ENCODE measurements at places on chromosomes 1 and 21.

GRCh38 chr1:41109310-41110197 is 88.0 kb upstream of the SLFNL1 start:
- no peak for DNase-seq

GRCh38 chr1:73100216-73100615 is 817.9 kb upstream of the NEGR1 start:
- DNase-seq, result no peak

GRCh38 chr1:113812661-113813135 is 422 bp upstream of the RSBN1 start:
- no peak for DNase-seq

DNA sequence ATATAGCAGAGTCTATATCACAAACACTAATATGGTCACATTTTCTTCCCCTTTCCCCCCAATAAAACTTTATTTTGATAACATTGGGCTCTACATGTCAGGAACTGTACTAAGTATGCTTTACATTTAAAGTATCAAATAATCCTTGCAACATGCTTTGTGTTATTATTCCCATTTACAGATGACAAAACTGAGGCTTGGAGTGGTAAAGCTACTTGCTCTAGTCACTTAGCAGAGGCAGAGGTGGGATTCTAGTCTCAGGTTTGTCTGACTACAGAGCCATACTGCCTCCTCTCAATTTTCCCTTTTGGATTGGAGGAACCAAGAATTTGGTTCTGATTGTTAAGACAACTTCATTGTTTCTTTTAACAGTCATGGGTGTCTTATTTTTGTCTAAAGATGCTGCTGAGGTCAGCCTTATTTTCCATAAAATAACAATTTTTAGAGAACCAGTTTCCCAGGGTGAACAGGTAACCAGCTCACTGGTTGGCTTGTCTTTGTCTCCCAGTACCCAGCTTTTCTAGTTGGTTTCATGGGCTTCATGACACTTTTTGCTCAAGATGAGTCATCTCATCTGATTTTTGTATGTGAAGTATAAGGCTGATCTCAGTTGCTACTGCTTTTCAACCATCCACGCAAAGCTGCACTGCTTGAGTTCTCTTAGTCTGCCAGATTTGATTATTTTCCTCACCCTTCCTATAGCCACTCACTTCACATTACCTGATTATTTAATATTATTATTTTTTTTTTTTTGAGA is 81.0 kb upstream of the ARID1A start:
- DNase-seq, result no peak

DNA sequence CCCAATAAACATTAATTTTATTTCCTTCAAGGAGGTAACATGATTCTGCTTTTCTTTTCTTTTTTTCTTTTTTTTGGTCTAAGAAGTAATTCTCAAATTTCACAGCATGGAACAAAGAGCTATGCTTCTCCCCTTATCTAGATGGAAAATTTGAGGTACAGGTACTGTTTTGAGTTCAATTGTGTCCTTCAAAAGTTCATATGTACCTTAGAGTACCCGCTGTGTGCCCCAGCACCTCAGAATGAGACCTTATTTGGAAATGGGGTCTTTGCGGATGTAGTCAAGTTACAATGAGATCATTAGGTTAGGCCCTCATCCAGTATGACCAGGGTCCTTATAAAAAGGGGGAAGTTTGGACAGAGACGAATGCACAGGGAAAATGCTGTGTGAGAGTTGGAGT is 22.0 kb downstream of the ELAPOR1 start:
- DNase-seq, result no peak

- DNase-seq, result no peak
Measured at GRCh38 chr21:46622226-46622625, 13.2 kb upstream of the PRMT2 start.

GRCh38 chr1:183721041-183721440 is 67.9 kb upstream of the APOBEC4 start:
- DNase-seq, result no peak

DNA sequence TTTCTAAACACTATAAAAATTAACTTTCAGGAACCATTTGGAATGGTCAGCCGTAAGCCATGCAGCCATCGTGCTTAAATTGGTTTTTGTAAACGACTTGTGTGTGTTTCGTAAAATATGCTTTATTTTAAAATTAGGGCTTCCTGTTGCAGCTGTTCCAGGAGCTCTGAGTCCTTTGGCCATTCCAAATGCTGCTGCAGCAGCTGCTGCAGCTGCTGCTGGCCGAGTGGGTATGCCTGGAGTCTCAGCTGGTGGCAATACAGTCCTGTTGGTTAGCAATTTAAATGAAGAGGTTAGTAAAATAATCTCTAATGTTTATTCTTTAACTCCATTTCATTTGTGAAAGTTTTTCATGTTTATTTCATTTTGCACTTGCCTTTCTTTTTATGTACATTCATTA is 83.1 kb downstream of the PTBP2 start:
- DNase-seq, result no peak

GRCh38 chr1:29808141-29808995 is 572.0 kb downstream of the PTPRU start:
- DNase-seq, result no peak

- DNase-seq, result no peak
Measured at GRCh38 chr1:67752306-67752705, 67.3 kb downstream of the GADD45A start.

DNA sequence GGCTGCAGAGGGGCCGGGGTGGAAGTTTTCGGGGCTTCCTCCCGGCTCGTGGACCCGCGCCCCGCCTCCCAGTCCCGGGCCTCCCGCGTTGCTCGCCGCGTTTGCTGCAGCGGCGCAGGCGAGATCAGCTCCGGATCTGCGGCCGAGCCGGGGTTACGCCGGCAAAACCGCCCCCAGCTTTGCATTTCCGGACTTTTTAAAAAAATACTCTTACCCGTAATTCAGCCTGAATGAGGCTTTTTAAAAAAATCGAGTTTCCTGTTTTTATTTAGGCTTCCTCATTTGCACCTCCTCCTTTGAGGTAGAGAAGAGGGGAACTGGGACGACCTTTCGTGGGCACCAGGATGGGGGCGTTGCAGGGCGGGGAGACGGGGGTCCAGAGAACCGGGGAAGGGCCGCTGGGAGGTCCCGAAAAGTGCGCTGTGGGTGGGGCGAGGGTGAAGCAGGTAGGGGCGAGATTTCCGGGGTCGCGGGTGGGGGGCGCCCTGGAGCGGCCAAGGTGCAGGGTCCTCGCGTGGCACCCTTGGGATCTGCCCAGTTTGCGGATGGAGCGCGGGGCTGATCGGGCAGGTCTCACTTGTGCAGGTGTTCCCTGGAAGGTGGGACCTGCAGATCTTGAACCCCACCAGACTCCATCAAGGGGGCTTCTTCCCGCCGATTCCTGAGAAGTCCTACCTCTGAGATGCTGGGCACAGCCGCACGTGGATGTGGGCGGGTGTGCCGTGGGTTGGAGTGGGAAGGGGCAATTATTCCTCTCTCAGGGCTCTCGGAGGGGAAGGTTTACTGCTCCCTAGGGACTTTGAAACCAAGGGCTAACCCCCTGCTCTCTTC is 1.1 kb downstream of the PIK3CD start:
- no peak for DNase-seq

- DNase-seq, result no peak
Measured at GRCh38 chr1:87778896-87779295, 450.2 kb downstream of the LMO4 start.

GRCh38 chr1:240582953-240583352 is 29.0 kb downstream of the GREM2 start:
- no peak for DNase-seq

DNA sequence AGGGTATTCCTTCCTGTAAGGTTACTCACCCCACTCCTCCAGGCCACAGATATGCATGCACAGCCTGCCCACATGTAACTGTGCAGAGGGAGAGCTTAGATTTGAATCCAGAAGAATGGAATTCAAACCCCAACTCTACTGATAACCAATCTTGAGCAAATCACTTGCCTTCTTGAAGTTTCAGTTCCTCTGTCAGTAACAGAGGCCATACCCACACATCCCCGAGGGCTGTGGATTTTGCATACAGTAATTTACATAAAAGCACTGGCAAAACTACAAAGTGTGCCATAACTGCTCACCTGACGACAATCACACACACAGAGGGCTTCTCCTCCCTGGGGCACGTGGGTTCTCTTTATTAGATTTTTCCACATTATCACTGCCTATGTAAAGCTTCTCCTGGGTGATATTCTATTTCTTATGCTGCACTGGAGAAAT is 18.6 kb downstream of the CD247 start:
- DNase-seq, result no peak

- no peak for DNase-seq
Measured at GRCh38 chr1:225652729-225653462, at the start of gene ENAH. Gene ENAH (minus strand): TSS chr1:225653123. CDS start chr1:225652690, 433 bp downstream.

DNA sequence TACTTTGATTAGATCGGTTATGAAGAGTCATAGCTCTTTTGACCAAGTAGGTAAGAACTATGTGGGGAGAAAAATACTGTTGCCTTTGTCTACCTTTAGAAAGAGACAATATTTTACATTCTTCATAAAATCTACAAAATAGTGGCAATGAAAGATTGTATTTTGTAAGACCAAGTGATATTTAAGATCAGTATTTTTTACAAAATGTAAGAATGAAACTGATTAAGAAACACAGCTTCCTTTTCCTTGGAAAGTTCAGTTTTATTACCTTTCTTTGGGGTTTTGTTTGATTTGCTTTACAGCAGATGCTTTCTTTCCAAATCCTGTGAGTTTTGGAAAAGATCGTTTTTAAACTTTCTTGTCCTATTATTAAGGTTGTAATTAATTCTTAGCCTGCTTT is 69.8 kb downstream of the SLC35A3 start:
- DNase-seq, result no peak

GRCh38 chr1:151457911-151458801 is 1.1 kb downstream of the POGZ start:
- peak; percentile 18 for DNase-seq

GRCh38 chr1:205764578-205764977 is 10.7 kb downstream of the RAB29 start:
- no peak for DNase-seq

- DNase-seq, result no peak
Measured at GRCh38 chr1:4179914-4180735, 280.1 kb upstream of the C1orf174 start.

DNA sequence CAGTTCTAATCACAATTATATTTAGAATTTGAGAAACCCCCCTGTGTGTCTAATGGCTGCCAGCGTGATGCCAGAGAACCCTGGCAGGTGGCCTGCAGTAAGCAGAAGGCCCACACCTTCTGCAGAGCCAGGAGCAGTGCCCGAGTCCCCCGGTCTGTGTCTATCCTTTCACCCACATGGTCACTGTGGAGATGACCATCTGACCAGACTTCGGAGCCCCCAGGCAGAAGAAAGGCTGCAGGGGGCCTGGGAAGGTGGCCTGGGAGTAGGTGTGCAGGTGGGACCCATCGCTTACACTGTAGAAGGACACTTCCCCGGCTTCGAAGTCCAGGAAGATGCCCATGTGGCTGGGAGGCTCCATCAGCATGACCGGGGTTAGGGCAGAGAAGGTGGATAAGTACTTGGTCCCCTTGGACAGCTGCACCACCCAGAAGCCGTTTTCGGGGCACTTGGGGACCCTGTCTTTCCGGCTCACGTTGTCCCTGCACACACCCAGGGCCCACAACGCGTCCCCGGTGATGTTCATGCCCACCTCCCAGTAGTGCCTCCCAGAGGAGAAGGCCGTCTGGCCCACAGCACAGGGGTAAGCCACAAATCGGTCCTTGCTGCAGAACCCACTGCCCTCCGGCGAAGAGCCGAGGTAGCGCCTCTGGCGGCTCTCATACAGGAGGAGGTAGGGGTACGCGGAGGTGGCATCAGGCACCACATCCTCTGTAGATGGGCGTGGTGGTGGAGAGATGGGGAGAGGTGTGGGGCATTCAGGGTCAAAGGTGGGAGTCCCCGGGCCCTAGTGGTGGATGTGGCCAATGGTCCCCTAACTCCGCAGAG is 1.6 kb upstream of the TRIM11 start:
- DNase-seq, result no peak

DNA sequence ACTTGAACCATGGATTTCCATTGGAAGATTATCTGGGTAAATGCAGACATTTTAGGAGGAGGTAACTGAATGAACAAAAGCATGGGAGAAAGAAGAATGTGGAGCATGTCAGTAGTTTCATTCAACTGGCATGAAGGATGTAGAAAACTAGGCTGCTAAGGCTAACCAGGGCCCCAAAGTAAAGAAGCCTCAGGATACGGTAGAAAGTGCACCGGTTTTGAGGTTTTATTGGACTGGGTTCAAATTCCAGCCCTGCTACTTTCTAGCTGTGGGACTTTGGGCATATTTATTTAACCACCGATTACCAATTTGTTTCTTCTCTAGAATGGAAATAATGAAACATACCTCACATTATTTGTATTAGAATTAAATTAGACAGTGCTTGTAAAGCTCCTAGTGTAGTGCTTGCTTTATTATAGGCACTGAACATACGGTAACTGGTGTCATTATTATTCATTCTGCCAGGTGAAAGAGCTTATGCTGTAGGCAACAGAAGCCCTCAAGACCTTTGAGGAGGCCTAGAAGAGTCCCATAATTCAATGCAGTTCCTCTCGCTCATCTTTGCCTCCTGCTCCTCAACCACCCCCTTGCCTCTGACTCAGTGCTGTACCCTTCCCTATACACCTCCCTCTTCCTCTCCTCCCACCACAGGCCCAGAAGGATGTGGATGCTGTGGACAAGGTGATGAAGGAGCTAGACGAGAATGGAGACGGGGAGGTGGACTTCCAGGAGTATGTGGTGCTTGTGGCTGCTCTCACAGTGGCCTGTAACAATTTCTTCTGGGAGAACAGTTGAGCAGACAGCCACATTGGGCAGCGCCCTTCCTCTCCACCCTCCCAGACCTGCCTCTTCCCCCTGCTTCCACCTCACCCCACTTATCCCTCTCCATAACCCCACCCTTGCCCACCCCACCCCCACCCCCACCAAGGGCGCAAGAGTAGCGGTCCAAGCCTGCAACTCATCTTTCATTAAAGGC is 2.5 kb upstream of the CHTOP start:
- DNase-seq, result no peak

GRCh38 chr1:53189061-53189460 is 7.6 kb upstream of the CPT2 start:
- DNase-seq, result no peak

- no peak for DNase-seq
Measured at GRCh38 chr1:175341631-175342429, 149.3 kb upstream of the KIAA0040 start.

DNA sequence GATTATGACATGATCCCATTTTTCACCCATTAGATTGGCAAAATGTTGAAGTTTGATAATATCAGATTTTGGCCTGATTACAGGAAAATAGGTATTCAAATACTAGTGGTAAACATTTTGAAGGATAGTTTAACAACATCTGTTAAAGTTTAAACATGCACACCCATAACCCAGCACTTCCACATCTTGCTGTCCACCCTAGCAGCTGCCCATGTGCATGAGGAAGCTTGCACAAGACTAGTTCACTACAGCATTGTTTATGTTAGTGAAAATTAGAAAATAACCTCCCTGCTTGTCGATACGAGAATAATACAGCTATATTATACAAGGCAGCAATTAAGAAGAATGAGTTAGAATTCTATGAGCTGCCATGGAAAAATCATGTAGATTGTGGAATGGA is 127.6 kb downstream of the C1orf21 start:
- no peak for DNase-seq

- DNase-seq, result no peak
Measured at GRCh38 chr1:76281306-76281705, 206.8 kb downstream of the ST6GALNAC3 start.

- DNase-seq, result peak; percentile 65
Measured at GRCh38 chr21:42117229-42117966, 46.3 kb downstream of the UMODL1 start.

GRCh38 chr1:18015719-18016118 is 91.9 kb upstream of the IGSF21 start:
- DNase-seq, result no peak

Data from activated CD4-positive, alpha-beta T cell treated with anti-CD3 and anti-CD28 coated beads, Interleukin-2, amount 50 U/mL, for 24 hours (primary cell).